GOT3 (cell line): ENCODE measurements at places on chromosomes 3 and 15.

DNA sequence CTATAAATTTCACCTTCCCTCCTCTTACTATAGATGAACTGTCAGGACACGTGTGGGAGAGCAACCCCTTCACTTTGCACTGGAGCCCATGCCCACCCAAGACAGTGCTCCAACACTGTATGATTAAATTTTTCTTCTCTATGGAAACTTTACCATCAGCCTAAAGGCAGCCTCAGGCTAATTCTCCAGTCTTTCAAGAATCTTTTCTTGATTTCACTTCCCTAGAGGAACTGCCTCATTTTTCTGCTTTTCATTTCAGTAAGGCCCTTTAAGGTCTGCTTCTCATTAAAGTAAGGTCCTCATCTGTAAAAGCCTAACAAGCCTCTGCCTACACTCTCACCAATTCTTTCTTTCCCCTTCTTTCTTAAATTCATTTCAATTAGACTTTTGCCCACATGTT, 137.3 kb downstream of the KCNMB2 start:
- DNase-seq, result no peak

DNA sequence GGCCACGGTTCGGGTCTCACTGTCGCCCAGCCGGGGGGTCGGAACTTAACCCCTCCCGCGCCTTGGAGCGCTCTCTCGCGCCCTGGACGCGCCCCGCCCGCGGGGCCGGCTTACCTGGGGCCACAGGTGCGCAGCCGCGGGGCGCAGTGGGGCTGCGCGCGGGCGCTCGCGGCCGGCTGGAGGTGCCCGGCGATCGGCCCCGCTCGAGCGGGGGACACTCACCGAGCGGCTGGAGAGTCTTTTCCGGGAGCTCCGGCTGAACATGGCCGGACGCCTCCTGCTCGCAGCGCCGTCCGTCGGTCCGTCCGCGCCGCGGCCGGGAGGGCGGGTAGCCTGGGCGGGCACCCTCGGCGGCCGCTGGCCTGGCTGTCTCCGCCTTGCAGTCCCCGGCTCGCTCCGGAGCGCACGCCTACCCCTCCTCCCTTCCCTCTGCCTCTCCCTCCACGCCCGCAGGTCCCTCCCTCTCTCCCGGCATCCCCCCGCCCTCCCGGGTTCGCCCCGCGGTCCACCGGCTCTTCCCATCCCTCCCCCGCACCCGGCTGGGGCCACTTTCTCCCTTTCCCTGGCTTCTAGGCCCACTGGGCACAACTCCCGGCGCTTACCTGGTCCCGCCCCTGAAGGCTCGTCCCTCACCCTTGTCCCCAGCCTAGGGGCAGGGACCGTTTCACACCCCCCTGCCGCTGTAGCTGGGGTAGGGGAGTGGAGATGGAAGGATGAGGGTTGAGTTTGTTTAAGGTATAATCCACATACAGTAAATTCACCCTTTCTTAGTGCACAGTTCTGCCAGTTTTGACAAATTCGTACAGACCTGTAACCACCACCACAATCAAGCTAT, 220.1 kb upstream of the PRICKLE2 start:
- no peak for DNase-seq

DNA sequence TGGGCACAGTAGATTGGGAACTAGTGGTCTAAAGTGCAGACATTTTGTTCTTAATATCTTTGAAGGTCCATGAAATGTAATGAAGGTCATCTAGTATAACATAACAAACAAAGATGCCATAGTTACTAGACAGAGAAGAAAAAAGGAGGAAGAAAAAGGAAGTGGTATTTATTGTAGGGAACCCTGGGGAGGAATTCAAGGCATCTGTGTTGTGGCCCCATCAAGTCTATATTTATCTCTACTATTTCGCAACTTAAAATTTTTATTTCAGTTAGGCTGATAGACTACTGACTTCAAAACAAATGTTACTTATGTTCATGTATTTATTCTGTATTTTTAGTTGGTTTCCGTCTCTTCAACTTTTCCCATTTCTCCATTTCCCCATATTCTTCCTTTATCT, 48.9 kb upstream of the ZDHHC23 start:
- no peak for DNase-seq

GRCh38 chr3:153623834-153624233, 461.8 kb downstream of the RAP2B start:
- no peak for DNase-seq

- no peak for DNase-seq
Measured at GRCh38 chr3:194224471-194225417, 88.8 kb downstream of the HES1 start.

GRCh38 chr15:48408327-48408726, 77.1 kb downstream of the DUT start:
- DNase-seq, result no peak

GRCh38 chr3:198046120-198046857, 86.3 kb downstream of the LMLN start:
- DNase-seq, result no peak

- DNase-seq, result no peak
Measured at GRCh38 chr3:41920406-41920965, 41.4 kb downstream of the ULK4 start.

GRCh38 chr3:52857133-52857532, 22.3 kb upstream of the MUSTN1 start:
- DNase-seq, result no peak

GRCh38 chr3:192933779-192934460, 16.3 kb upstream of the MB21D2 start:
- DNase-seq, result no peak

- DNase-seq, result no peak
Measured at GRCh38 chr15:40957581-40958051, 4.3 kb downstream of the CHAC1 start.

GRCh38 chr15:57124036-57124435, 205.6 kb downstream of the TCF12 start:
- DNase-seq, result no peak

DNA sequence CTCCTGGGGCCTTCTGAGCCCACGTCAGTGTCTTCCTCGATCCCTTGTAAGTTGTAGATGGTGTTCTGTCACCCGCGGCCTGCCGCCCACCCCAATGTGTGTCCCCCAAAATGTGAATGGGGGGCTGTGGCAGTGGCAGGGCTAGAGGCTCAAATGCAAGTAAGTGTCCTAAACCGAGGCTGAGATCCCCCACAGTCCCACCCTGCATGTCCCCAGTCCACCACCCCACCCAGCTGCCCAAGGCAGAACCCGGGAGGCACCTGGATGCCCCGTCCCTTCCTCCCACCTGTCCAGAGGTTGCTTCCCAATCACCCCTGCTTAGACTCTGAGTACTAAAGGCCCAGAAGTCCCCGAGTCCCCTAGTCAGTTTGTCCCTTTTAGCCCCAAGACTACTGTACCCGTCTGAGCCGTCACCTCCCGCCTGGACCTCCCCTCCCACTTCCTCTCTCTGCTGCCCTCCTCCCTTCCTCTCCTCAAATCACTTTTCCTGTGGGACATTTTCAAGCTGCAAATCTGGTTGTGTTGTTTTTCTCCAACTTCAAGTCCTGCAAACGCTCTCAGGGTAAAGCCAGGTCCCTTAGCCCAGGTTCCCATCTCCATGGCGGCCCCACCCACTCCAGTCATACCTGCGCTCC, 11.8 kb upstream of the PLXND1 start:
- DNase-seq, result no peak

DNA sequence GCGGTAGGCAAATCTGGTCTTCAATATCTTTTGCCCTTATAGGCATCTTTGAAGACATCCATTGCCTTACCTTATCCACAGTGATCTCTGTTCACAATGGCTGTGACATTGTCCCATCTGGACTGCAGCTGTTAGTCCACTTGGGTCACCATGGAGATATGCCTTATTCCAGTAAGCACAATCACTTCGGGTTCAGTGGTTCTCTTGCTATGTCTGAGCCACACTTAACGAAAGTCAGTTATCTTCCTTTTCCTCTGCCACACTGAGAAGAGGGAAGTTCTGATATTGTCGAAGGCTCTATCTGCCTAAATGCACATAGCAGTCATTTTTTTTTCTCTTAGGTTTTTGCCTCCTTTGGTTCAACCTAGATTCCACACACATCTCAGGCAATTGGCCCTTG, 119.0 kb upstream of the SATB1 start:
- no peak for DNase-seq

DNA sequence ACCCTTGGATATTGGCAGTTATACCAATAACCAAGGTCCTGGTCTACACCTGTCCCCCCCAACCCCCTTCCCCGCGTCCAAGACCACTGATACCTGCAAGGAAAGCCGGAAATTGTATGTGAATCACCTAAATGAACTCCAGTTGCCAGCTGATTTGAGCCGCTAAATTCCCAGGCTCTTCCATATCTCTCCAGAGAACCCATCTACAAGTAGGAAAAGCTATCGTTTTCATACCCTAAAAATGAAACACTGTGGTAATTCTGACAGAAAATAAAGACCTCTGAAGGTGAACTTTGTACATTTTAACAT, 114.2 kb upstream of the ICE2 start:
- no peak for DNase-seq

- no peak for DNase-seq
Measured at GRCh38 chr15:89888214-89888804, 5.5 kb downstream of the AP3S2 start.

DNA sequence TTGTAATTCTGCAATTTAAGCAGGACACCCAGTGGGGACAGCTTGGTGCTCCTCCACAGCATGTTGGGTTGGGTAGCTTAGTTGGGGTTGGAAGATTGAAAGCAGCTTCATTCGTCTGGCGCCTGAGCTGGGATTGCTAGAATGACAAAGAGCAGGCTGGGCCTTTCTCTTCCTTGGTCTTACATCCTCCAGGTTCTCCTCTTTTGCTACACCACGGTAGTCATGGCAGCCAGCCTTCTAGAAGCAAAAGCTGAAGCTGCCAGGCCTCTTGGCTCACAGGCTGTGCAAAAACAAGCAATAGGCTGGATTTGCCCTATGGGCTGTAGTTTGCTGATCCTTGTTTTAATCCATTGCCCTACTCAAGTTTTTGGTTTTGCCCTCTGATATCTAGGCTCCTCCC, 3.2 kb upstream of the ANXA2 start:
- DNase-seq, result no peak

- DNase-seq, result no peak
Measured at GRCh38 chr3:86989611-86990010, 1.3 kb downstream of the VGLL3 start.

- no peak for DNase-seq
Measured at GRCh38 chr3:175287361-175287963, 428.3 kb downstream of the NAALADL2 start.

DNA sequence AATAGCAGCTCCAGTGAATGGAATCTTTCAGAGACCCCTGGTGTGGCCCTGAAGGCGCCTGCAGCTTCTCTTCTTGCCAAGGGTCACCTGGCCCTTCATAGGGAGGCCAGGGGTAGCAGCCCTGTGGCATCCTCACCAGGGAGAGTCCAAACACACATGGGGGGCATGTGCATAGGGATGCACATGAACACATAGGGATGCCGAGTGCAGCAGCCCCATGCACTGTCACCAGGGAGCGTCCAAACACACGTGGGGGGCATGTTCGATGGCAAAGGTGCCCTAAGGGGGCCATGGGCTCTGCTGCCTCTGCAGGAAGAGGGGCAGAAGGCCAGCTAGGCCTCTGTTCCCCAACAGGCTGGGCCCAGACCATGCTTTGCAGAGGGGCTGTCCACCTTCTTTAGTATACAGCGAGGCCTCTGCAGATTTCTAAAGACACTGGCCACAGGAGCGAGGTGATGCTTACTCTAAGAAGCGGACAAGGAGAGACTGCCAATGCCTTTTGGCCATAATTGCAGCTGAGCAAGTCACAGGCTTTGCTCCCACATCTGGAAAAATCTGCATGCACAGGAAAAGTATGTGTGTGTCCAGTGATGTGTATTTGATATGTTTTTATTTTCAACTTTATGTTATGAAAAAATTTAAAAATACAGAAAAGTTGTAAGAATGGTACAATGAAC, 21.0 kb downstream of the ANAPC13 start:
- DNase-seq, result no peak

- DNase-seq, result no peak
Measured at GRCh38 chr3:179279837-179280236, 28.9 kb upstream of the KCNMB3 start.

GRCh38 chr15:88635318-88635717, 3.5 kb upstream of the ISG20 start:
- no peak for DNase-seq

- DNase-seq, result no peak
Measured at GRCh38 chr3:95343767-95344166, 1280.9 kb downstream of the NSUN3 start.

- DNase-seq, result no peak
Measured at GRCh38 chr3:185936273-185936629, 1.6 kb downstream of the TRA2B start.

- no peak for DNase-seq
Measured at GRCh38 chr3:8482263-8482662, 19.4 kb upstream of the LMCD1 start.

DNA sequence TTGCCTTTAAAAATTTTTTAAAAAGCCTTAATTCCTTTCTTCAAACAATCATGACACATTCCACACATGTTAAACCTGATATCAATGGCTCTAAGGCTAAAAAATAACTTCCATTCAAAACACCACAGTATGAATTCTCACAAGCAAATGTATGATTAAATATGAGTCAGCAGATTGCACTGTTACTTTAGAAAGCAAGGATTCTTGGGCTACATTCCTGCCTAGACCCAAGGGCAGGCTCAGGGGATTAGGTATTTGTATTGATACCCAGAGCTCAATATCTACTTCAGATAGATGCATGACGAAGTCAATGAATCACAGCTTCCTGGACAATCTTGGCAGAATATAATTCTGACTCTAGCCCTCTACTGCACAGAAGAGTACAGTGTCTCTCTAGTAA, 65.7 kb downstream of the RARB start:
- DNase-seq, result peak; percentile 4

DNA sequence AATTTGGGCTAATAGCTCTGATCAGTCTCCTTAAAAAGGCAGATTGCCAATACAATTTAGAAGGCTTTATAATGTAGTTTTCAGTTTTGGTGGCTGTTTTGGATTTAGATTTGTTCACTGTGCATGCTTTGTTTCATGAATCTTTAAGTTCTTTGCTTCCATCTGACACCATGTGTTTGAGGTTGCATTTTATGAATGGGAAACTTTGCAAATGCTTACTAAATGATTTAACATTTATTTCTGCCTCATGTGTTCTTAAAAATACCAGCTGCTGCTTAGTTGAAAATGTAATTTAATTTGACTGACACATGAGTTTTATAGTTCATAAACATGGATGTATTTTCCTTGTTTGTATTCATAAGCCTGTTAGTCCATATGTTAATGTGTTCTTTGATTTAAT, 78.6 kb downstream of the RNF13 start:
- DNase-seq, result no peak

DNA sequence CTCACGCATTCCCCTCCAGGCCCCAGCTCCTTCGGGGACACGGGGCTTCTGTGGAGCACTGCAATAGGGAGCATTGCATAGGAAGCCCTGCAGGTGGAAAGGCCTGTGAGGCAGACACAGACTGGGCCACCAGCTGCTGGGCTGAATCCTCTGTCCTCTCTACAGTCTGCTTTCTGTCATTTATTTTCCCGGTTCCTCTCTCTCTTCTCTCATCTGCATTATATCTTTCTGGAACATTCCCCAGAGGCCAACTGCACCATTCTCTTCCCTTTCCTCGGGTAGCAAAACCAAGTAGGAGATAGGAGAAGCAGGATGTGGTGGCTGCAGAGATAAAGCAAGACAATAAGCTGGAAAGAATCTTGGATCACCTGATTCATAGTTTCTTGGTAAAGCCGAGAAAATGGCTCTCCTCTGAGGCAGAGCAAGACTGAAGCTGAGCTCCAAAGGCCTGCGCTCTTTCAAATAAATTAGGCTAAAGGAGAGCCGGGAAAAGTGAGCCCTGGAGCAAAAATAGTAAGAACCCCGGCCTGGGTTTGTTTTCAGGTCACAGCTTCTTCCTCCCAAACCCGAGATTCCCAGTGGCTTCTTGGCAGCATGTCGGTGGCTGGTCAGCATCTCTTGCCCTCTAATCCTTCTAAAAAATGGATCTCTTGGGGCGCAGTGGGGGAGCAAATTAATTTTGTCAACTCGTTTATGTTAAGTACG, 5.3 kb downstream of the TM4SF4 start:
- DNase-seq, result no peak

GRCh38 chr3:71809321-71810026, 24.5 kb upstream of the PROK2 start:
- DNase-seq, result no peak
